CD4-positive, alpha-beta T cell treated with Interleukin-12 subunit alpha and Interleukin-12 subunit beta, for 1 hour (primary cell): ENCODE measurements at places on chromosomes 4 and X.

DNA sequence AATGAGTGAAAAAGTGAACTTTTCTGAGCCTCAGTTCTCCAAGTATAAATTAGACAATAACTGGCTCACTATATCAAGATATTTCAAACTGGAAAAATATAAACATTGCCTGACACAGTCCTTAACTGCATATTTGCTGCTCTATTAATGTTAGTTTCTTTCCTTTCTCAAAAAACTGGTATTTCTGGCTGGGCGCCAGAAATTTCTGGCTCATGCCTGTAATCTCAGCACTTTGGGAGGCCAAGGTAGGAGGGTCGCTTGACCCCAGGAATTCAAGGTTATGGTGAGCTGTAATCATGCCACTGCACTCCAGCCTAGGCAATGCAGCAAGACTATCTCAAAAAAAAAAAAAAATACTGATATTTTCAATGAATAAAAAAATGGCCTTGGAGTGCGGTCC is 227.0 kb downstream of the MAGEB17 start:
- no peak for DNase-seq

DNA sequence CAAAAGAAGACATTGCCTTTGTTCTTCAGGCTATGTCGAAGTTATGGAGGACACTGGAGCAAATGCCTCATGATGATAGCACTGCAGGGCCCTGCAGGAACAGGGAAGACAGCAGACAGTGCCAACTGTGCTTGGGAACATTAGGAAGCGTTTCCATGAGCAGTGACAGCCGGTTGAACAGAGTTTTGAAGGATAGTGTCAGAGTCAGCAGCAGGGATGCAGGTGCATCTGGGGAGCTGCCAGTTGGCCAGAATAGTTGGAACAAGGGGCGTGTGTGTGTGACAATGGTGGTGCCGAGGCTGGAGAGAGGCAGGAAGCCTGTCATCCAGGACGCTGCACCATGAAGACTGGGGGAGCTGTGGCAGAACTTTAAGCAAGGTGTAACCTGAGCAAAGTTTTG is 88.6 kb downstream of the SHROOM3 start:
- no peak for DNase-seq

DNA sequence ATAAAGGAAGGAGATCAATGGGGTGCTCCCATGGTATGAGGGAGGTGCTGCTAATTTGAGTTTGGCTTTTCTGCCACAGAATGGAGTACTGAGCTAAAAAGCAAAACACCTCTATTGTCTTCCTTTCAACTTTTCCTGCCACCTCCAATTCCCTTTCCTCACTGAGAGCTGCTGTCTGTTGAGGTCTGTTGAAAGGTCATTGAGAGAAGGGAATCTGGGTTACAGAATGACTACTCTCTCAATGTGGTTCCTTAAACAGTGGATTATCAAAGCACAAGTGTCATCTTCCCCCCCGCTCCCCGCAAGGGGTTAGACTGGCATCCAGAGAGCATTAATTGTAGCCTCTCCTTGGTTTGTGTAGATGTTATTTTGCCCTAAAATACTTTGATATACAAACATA is 10.7 kb downstream of the USP9X start:
- DNase-seq: no peak

DNA sequence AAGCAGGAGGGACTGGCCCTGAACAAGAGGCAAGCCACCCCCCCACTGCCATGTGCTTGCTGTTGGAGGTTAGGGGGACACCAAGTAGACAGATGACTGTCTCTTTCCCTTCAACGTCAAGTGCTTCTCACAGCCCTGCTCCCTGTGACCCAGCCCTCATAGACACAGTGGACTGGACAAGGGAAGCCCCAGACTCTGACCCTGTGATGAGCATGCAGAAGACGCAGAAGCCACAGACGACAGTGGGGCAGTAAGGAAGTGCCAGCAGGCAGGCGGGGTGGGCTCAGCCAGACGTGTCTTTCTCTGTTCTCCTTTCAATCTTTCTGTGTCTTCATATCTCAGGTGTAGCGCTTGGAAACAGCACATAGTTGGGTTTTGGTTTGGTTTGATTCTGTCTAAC is 2.4 kb upstream of the L1CAM start:
- DNase-seq: no peak

DNA sequence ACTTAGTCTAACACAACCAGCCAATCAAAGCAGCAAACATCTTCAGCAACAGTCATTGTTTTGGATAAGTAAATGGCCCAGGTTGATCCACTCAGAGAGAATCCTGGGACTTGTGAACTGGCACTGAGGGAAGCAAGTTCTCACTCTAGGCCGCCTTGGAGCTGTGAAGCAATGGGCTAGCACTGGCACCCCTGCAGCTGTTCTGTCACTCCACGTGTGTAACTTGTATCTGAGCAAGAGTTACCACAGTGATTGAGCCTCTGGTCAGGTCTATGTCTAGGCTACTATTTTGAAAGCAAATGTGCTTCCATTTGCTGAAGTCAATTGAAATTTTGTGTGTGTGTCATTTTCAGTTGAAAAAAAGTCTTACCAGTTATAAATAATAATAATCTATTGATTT is 57.2 kb upstream of the HS3ST1 start:
- DNase-seq: no peak

DNA sequence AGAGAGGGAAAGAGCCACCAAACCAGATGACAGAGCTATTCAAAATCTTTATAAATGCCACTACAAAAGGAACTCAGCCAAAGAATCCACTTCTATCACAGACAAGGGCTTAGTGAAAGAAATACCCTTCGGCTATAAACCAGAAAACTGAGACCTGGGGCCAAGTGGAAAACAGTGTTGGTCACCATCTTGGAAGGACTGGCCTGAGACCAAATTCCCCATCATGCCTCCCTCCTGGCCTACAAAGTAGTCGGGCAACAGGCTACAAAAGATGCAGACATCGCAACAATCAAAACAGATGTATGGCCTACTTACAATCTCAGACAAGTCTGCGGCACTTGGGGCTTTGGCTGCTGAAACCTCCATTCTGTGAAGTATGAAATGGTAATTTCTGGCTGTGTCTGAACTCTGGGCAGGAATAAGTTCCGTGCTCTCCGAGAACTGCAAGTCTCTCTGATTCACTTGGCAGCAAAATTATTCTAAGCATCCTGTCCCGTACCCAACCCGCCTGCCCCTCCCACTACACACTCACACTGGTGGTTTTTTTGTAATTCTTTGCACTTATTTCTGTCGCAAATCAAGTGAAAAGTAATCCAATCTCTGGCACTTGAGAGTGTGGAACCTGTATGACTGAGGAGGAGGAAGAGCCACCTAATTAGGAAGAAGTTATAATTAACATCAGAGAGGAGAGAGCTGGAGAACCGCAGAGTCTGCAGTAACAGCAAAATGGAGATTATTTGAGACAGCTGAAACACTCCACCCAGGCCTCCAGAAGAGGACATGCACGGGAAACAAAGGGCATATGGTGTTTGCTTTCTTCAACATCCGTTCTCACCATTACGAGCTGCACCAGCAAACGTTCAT is 87.8 kb downstream of the SH3KBP1 start:
- peak; percentile 66 for DNase-seq

DNA sequence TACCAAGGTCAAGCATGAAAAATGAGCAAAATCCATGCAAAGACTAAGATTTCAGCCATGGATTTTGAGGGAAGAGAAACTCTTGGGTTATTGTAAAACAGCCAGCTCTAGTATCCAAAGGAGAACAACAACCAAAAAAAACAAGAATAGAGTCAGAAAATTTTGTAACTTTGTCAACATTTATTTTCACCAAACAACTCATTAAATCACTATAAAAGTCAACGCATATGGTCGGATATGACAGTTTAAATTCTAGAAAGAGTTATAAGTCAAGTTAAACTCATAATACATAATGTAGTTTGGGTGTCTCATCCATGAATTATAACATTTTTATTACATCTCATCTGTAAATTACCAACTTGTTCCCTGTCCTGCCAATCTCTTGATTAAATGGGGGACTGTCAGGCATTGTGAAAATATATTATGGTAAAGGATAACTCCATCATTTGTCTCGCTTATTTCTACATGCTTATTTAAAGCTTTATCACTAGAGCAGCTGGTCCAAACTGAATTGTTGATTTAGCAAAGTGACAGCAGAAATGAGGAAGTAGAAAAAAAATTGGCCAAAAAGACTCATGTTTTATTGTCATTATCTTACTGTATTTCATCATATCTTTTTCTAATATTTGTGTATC is 224.8 kb upstream of the NOCT start:
- no peak for DNase-seq

DNA sequence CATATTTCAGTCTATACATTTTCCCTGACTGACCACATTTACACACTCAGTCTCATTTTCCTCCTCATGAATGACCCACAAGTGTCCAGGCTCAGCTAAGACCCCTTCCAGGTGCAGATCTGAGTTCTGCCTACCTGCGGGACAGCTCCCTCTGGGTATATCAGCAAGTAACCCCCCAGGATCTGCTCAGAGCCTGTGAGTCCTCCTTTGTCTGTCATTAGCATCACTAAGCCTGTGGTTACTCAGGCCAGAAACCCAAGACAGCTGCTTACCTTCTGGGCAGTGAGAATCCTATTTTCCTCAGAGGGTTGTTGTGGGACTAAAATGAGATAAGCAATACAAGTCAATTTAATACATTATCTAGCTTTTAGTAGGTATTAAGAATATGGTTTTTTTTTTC is 487.6 kb upstream of the BOD1L1 start:
- DNase-seq: no peak

- no peak for DNase-seq
These were observed 51.5 kb upstream of the PRPS1 start for GRCh38 chrX:107576841-107577240.

GRCh38 chrX:78548012-78548411 is 111.1 kb downstream of the RTL3 start:
- no peak for DNase-seq

DNA sequence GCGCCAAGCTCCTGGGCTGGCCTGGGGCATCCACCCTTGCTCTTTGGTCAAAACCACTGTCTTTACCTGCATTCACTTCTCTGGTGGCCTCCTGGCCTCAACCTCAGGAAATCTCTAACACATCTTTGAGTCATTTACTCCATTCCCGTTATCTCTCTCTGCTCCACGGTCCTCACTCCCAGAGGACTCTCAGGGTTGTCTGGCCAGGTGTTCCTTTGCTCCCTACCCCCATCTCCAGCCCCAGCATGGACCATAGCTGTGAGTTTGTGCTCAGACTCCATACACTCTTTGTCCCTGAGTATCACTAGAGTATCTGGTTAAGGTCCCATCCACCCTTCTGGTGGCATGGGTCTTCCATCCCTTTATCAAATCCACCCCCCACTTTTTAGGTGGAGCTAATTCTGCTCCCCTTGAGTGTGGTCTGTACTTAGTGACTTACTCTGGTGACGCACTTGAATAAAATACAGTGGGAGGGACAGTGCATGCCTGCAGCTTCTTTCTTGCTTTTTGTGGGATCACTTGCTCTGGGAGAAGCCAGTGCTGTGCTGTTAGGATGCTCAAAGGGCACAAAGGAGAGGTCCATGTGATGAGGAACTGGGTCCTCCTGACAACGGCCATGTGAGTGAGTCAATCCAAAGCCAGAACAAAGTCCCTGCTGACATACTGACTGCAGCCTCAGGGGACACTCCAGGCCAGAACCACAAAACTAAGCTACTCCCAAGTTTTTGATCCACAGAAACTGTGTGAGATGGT is 44.3 kb downstream of the IGFBP7 start:
- DNase-seq: no peak

DNA sequence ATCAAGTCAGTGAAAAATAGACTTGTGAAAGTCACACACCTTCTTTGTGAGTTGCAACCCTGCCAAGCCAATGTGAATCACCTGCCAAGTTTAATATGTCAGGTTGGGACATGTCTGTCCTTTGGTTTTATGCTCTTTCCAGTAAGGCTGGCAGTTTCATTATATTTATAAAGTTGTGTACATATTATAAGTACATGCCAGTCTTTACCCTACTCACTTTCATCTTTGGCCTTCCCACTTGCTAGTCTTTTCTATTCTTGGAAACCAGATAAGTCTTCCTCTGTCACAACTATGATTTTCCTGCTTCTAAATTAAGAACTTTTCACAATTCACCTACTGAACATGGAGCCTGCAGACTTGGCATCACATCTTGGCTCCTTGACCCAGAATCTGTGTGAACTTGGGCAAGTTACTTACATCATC is 680.7 kb upstream of the BOD1L1 start:
- DNase-seq: no peak

- no peak for DNase-seq
These were observed 350.9 kb downstream of the PCDH18 start for GRCh38 chr4:137181293-137181899.
